ENCODE measurements at places on chromosomes 11 and 22.

GRCh38 chr22:44594951-44595350 lies 96.9 kb upstream of the RTL6 start:
- no peak for DNase-seq

- no peak for DNase-seq
These were observed 1076.7 kb downstream of the BRD1 start for GRCh38 chr22:48750826-48751440.

DNA sequence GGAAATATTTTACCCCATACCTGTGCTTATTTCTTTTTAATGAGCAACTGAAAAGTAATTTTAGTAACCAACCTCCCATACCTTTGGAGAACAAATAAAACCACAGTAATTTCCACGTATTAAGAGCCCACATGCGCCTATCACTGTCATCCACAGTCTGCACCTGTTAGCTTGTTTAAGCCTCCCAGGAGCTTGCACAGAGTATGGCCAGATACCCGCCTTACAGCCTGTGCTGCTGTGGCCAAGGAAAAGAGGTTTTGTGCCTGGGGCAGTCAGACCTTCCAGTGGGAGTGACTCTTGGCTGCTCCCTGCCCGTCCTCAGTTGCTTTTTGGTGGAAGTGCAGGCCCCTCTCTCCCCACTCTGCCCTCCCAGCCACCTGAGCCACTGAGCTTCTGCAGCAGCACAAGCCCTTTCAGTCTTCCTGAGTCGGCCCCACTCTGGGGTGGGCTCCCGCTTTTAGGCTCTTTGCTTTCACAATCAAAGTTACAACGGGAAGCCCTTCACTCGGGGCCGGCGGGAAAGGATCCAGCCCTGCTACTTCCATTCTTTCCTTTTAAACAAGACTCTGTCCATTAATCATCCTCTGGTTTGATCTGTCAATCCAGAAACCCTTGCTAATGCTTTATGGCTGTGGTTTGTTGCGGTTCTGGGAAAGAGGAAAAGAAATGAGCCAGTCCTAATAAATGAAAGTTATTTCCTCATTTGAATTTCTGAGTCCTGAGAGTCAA lies 308.8 kb downstream of the TBC1D22A start:
- DNase-seq, result no peak

DNA sequence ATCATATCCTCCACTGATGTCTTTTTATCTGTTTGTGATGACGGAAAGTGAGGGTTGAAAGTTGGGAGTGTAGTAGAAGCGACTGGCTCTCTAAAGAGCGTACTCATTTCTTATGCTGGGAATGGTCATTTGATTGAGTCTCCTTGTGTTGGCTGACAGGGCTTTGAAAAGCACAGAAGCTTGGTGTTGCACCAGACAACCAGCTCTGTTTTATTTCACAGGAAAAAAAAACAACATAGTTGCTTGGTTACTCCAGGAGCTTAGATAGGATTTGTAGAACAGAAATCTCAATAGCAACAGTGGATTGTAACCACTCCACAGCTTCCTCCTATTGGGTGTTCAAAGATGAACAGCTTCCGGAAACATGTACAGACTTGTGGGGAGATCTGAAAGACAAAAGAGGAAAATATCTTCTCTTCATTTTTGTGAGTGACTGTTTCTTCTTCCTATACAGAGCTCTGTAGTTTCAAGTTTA lies 2.7 kb downstream of the RBM14 start:
- no peak for DNase-seq

- peak; percentile 11 for DNase-seq
These were observed 25.6 kb upstream of the TH start for GRCh38 chr11:2196970-2197770.
